ENCODE measurements at places on chromosomes 7 and 10.

DNA sequence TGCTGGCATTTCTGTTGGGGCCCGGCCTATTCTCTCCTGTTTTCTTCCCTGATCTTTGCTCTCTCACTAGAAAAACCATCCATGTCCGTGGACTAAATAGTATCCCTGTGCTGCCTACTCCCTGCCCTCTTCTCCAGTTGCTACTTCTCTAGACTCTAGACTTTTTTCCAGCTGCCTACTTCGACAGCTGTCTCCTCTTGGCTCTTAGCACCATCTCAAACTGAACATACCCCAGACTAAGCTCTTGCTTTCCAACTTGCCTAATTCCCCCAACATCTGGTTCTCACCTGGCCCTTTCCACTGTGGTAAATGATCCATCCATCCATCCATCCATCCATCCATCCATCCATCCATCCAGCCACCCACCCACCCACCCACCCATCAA lies 19.5 kb downstream of the ADCYAP1R1 start:
- DNase-seq = no peak

- DNase-seq = no peak
These were observed 76.8 kb upstream of the BTBD16 start for GRCh38 chr10:122194251-122194650.

GRCh38 chr7:133060004-133060403 lies 21.9 kb downstream of the CHCHD3 start:
- no peak for DNase-seq

- DNase-seq = peak; percentile 5
These were observed 8.9 kb upstream of the EXOC6 start for GRCh38 chr10:92839191-92840085.

DNA sequence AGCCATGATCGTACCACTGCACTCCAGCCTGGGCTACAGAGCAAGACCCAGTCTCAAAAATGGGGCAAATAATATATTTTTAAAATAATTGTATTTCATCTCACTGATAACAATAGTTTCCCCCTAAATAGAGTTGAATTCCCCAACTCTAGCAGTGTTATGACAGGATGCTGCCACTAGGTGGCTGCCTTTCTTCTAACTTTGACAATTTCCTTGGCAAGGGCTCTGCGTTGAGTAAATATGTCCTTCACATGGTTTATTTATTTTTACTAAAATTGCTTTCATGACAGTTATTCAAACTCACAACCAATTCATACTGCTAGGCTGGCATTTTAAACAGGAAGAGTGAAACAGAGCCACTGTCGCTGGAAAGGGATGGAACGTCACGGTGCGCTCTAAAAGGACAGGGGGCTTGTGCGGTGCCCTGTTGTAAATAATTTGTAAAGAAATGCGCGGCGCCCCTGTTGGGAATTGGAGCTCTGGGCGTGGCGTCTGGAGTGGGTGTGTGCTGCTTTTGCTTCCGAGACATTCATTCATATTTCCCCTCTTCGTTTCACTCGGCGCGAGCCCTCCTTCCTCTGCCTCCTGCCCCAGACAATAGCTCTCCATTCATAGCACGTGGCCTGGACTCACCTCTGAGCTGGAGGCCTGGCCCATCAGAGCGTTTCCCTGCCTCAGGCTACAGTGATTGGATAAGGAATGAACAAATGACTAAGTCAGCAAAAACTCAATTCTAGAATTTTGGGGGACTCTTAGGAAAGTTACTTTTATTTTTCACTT lies 20.5 kb upstream of the PITRM1 start:
- DNase-seq = no peak

DNA sequence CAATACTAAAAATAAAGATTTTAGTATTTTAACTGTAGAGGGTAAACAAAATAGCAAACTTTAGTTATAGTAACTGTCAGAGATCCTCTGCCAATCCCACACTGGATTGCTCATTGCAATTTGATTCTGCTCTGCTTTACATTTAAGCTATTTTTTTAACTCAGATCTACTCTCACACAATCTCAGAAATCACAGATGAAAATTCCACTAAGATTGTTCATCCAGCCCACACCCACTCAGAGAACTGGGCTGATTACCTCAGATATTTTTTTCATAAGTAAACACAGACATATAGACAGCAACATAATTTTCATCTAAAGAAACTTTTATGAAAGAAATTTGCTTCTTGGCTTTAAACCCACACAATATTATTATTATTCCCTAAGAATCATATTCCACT lies 7.0 kb downstream of the OSBPL3 start:
- no peak for DNase-seq

- DNase-seq = no peak
These were observed 83.1 kb upstream of the IGFBP3 start for GRCh38 chr7:46003896-46004875.

GRCh38 chr7:36875794-36876193 lies 151.5 kb upstream of the AOAH start:
- DNase-seq = no peak

- DNase-seq = no peak
These were observed 177.6 kb upstream of the HDAC9 start for GRCh38 chr7:18317941-18318340.

DNA sequence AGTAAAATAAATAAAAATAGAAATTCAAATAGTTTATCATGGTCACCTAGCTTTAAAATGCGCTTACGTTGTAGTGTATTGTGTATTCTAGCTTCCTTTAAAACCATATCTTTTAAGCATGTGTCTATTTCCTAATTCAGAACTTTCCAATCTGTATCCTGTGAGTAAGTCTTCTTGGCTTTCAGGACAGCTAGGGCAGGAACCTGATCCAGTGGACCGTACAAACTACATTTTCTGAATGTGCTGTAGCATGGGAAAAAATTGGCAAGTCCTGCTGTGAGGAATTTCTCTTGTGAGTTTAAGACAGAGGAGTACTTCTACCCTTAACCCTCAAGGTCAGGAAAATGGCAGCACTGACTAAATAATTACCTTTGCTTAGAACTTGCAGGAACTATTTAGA lies 12.1 kb downstream of the OPN1SW start:
- DNase-seq = no peak

GRCh38 chr10:62450912-62451610 lies 76.9 kb downstream of the ZNF365 start:
- no peak for DNase-seq

DNA sequence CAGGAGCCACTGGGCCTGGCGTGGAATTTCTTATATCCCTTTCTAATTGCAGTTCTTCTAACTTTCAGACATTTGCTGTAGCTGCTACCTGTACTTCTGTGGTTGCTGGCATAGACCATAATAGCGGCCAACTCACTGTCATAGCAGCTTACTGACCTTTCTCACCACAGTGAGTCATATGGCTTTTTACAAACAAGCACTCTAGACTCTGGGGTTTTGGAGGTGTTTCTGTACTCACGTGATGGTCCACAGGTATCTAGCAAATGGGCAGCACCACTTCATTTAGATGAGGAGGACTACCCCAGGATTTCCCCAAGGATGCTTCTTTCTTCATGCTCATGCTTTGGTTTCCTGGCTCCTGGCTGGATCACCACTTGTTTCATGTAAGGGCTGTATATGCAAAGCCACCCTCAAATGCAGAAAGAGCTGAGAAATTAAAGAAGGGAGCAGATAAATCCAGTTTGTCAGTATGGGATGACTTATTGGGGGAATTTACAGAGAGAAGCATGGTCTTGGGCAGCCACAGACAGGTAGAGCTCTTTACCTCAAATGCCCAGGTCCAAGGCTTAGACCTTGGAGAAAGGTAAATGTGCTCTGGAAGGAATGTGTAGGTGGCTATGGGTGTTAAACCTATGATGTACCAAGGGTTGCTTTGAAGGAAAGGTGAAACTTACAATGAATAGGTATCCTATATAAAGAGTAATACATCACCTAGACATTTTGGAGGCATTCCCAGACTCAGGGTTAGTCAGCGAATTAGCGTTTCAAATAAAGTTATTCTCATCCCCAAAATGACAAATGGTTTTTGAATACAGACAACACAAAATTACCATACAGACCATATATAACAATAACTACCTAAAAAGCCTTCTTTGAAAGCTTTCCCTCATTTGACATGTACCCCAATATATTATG lies 15.9 kb upstream of the SLC25A16 start:
- DNase-seq = no peak

GRCh38 chr10:22002591-22003176 lies 846 bp downstream of the DNAJC1 start:
- DNase-seq = no peak

DNA sequence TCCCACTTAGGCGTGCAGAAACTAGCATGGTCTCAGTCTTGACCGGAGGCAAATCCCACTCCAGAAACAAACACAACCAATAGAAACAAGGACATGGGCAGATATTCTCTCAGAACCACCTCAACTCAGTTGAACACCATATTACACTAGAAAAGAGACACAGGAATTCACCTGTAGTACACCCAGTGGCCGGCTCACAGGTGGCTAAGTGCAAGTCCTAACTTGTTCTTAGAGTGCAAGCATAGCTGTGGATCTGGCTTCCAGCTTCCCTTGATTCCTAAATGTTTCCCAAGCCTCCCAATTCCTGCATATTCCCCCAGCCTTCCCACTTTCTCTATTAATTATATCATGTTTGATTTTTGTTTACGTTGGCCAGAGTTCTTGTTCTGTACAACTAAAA lies 164.4 kb downstream of the TPK1 start:
- DNase-seq = no peak

- DNase-seq = no peak
These were observed 1254.6 kb upstream of the CELF2 start for GRCh38 chr10:9762966-9763656.

DNA sequence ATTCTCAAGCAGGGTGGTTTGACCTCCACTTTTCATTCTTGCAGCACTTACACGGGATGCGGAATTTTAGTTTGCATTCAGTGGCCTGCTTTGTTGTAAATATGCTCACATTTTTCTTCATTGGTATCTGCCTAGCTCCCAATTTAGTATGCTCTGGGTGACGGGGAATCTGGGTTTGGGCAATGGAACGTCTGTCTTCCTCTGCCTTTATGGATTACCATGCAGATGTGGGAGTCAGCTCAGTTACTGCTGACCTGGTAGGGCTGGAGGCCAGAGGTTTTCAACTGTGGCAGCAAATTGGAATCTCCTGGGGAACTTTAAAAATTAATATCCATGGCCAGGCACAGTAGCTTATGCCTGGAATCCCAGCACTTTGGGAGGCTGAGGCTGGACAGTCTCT lies 161.6 kb downstream of the CAMK1D start:
- DNase-seq = no peak

DNA sequence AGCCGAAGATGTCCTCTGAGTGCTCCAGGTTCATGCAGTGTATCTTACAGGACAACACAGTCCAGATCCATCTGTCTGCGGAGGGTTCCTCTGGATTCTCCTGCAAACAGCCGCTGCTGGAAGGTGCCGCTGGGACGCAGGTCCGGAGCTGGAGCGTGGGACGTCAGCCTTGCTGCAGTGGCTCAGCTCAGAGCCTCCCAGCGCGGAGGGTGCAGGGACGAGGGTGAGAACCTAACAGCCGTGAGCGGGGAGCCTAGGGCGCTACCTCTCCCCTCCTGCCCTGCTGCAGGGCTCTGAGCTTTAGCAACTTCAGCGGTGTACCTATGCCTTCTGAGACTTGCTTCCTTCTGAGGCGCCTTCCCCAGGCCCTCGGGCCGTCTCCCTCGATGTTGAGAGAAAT lies 137.6 kb upstream of the TMEM72 start:
- no peak for DNase-seq

GRCh38 chr10:33600381-33600780 lies 265.9 kb upstream of the NRP1 start:
- DNase-seq = no peak

DNA sequence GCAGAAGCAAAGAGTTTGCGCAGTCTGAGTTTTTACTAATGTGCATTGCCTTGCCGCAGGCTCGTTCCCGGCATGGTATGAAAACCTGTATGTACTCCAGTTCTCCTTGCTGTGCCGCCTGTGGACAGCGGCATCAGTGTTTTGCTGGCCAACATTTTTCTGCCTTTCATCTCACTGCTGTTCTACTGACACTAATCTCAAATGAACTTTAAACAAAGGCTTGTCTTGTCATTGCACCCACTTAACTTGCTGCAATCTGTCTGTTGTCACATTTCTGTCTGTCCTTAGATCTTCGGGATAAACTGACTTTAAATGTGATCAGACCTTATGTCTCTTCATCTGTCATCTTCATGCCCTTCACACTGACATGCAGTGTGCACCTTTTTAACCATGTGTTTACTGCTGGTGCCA lies 71.7 kb upstream of the ZNRF2 start:
- no peak for DNase-seq

DNA sequence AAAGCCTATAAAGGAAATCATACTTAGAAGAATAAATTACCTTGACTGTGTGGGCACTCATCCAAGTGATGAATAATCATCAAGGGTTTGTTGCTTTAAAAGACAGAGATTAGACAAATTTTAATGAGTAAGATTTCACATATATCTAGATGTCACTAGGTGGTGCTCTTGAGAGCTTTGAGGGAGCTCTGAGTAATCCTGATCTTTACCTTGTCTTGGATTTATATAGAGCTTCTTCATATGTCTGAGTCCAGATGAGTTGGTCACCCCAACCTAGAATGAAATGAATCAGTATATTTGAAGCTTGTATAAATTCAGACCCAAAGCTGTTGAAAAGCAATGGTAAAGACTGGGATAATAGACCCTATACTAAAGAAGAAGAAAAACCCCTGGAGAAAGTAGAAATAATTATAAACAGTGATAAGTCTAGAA lies 3.7 kb downstream of the AGR2 start:
- peak; percentile 45 for DNase-seq

DNA sequence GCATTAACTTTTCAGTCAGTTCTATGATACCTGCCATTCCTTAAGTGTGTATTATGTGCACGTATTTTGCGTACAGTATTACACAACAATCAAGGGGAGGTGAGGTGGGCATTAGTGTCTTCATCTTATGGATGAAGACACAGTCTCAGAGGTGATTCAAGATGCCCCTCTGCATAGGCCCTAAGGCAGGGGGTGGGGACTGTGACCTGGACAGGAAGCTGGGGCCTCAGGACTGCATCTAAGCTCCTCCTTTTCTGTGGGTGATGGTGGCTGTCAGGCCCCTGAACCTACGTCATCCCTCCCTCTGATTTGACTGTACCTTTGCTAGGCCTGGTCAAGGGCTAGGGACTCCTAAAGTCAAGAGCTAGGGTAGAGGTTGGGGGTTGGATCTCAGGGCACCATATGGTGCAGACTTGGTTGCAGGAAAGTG lies 38.9 kb downstream of the HK1 start:
- DNase-seq = no peak

GRCh38 chr10:108631332-108631731 lies 1292.0 kb downstream of the XPNPEP1 start:
- no peak for DNase-seq

DNA sequence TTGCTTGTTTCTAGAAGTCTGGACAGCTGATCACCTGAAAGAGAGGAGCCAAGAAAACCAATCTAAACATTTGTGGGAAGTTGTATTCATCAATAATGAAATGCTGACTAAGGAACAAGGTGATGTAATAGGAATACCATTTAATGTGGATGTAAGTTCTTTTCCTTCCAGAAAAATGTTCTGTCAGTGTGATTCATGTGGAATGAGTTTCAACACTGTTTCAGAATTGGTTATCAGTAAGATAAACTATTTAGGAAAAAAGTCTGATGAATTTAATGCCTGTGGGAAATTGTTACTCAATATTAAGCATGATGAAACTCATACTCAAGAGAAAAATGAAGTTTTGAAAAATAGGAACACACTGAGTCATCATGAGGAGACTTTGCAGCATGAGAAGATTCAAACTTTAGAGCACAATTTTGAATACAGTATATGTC lies 39.8 kb upstream of the ZNF37A start:
- no peak for DNase-seq

GRCh38 chr7:127816354-127817190 lies 164.6 kb downstream of the SND1 start:
- DNase-seq = no peak

- no peak for DNase-seq
These were observed 6.2 kb downstream of the GSAP start for GRCh38 chr7:77409739-77410547.

All from SHP77 treated with DMSO at 0.1 percent for 48 hours (cell line).